ENCODE measurements at places on chromosomes 12 and 14.
A peak's percentile ranks its signal among the peaks of the same experiment; 100 is the strongest.

DNA sequence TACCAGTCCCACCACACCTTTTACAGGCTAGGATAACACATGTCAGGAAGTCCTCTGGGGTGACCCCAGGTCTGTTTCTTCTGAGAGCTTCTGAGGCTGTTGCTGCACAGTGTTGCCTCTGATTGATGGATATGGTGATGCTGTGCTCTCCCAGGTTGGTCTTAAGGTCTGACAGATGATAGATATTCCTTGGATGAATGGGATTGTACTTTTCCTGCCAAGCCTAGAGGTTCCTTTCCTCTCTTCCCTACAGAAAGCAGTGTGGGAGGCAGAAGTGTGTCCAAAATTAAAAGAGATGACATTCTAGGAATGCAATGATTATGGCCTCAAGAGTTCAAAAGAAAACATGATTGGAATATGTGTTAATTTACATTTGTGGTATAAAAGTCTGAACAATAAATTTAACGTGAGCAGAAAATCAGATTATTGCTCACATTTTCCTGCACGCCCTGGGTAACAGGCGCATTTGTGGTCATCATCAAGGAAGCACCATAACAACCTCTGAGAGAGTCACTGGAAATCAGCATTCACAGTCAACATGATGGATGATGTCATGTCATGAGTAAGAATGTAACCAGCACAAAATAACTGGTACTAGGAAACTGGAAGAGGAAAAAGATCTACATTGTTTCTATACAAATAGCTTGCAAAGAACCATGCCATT lies 73.7 kb downstream of the BBS10 start:
- no peak for DNase-seq

DNA sequence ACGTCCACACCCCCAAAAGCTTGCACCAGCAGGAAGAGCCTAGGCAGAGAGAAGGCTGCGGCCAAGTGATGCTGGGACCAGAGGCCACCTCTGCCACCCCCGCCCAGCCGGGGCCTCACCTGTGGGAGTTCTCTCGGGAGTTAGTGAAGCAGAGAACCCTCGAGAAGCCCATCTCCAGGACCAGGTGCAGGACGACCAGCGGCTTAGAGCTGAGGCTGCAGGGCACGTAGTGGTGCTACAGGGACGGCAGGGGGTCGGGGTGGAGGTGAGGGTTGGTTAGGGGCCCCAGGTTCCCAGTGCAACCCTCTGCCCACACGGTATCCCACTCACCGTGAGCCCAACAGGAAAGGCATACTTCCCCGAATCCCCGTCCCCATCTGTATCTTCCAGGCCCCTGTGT lies 3.6 kb downstream of the DDX51 start:
- DNase-seq, result no peak

- DNase-seq, result no peak
Measured at GRCh38 chr12:13595536-13596443, 385.6 kb downstream of the GRIN2B start.

- no peak for DNase-seq
Measured at GRCh38 chr12:30700216-30700900, 4.7 kb upstream of the IPO8 start.

DNA sequence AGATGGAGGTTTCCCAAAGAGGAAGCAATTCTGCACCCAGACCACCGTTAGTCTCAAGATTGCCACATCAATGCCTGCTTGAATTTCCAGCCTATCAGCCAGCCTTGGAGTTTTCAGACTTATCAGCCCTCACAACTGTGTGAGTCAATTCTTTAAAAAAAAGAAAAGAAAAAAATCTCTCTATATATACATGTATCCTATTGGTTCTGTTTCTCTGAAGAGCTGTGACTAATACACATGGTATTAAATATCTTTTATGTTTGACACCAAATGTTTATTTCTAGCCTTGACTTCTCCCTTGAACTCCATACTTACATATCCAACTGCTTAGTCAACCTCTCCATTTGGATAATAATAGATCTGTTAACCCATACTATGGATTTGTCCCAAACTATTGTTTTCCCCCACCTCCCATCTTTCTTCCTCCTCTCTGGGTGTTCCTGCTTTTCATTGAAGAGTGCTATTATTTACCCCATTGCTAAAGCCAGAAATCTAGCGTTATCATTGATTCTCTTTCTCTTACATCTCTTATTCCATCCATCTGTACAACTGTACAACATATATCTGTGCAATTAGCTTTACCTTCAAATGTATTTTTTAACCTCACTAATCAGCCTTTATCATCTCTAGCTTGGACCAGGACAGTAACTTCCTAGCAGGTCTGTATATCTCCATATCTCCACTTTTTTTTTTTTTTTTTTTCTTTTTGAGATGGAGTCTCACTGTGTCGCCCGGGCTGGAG lies 22.7 kb upstream of the EID3 start:
- peak; percentile 87 for DNase-seq

GRCh38 chr14:67916430-67916829 lies 96.9 kb downstream of the RAD51B start:
- DNase-seq, result no peak

- no peak for DNase-seq
Measured at GRCh38 chr14:23831596-23831995, 122.0 kb upstream of the DHRS4 start.

- no peak for DNase-seq
Measured at GRCh38 chr14:75222208-75222701, 45.8 kb upstream of the TMED10 start.

- DNase-seq, result no peak
Measured at GRCh38 chr12:76799362-76799761, 35.4 kb downstream of the ZDHHC17 start.

DNA sequence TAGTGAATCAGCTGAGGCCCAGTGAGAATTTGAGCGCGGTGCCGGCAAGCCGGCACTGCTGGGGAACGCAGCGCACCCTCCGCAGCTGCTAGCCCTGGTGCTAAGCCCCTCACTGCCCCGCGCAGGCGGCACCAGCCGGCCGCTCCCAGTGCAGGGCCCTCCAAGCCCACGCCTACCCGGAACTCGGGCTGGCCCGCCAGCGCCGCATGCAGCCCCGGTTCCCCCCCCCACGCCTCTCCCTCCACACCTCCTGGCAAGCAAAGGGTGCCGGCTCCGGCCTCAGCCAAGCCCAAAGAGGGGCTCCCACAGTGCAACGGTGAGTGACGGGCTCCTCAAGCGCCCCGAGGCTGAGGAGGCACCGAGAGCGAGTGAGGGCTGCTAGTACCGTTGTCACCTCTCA lies 54.5 kb upstream of the VASH1 start:
- DNase-seq, result no peak

- DNase-seq, result no peak
Measured at GRCh38 chr12:61993734-61994345, 266.4 kb upstream of the USP15 start.

All from AG09309 (cell line).